Thyroid gland (tissue), 4 donors: ENCODE measurements at places on chromosomes 6 and 20. TPM values are rescaled to one million over a fixed set of nuclear protein-coding genes. Genes with fewer than 3 reads are reported as not detected.

- H3K36me3 ChIP-seq: no peaks in the 10 kb centered on the region
- H3K27me3 ChIP-seq: no peaks in the 10 kb centered on the region
- no peak overlapping the region for H3K27ac ChIP-seq
- H3K4me1 ChIP-seq: no peaks in the 10 kb centered on the region
These were observed 96.8 kb upstream of the NHSL1 start for GRCh38 chr6:138596126-138596525.

- no peak overlapping the region for H3K4me3 ChIP-seq
- no peaks in the 10 kb centered on the region for H3K4me1 ChIP-seq
- H3K27ac ChIP-seq: no peak overlapping the region
- H3K27me3 ChIP-seq: no peaks in the 10 kb centered on the region
- DNase-seq: no peak
These were observed 39.7 kb upstream of the PHIP start for GRCh38 chr6:79117752-79118151.

DNA sequence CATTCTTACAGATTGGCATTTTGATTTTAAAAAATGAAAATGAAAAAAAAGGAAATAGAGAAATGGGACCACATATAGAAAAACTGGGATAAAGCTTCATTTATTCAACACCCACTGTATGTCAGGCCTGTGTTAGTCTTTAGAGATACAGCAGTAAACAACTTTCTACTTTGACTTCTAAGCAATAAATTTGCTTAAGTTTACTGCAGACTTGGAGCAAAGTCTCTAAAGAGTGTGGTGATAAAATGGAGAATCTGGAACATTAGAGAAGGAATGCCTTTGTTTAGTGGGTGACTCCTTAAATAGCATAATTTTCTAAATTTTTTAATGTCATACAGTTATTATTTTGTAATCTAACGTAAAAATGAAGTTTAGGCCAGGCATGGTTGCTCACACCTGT lies 80.7 kb upstream of the CNKSR3 start:
- H3K27me3 ChIP-seq: no peaks in the 10 kb centered on the region
- DNase-seq: no peak
- no peak overlapping the region for H3K27ac ChIP-seq
- no peaks in the 10 kb centered on the region for H3K4me1 ChIP-seq
- no peak overlapping the region for H3K4me3 ChIP-seq

DNA sequence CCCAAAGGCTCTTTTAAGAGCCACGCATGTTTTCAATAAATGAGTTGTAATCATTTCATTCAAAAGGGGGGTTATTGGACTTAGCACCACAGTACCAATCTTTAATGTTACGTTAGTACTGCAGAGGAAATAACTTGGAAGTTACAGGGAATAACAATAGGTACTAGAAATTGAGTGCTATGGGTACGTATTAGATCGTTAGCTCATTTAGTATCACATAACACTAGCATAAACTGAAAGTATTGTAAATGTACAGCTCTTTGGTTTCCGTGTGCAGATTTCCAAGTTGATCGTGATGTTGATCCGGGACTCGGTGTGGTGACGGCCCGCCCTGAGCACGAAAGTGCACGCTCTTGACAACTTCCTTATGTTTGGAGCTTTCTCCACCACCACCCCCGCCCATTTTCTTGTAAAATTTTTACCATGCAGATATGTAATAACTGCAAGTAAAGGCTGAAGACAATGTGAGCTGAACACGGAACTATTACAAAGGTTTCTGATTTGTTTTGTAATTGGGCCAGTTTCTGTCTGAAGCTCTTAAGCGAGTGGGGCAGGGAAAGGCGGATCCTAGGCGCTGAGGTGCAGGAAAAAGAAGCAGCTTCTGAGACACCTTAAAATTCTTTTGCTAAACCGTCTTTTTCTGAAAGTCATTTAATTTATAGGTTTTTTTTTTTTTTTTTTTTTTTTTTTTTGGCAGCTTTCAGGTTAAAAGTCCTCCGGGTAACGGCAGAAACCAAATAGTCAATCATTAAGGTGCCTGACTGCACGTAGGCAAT lies 71.5 kb downstream of the HFE start:
- peak overlapping the region; percentile 89 for H3K27ac ChIP-seq
- H3K4me1 ChIP-seq: peaks cover 8% of the 10 kb centered on the region
- H3K36me3 ChIP-seq: no peaks in the 10 kb centered on the region

GRCh38 chr6:5785249-5785648 lies 221.5 kb downstream of the NRN1 start:
- H3K27ac ChIP-seq: no peak overlapping the region
- no peak overlapping the region for H3K4me3 ChIP-seq
- no peaks in the 10 kb centered on the region for H3K27me3 ChIP-seq

DNA sequence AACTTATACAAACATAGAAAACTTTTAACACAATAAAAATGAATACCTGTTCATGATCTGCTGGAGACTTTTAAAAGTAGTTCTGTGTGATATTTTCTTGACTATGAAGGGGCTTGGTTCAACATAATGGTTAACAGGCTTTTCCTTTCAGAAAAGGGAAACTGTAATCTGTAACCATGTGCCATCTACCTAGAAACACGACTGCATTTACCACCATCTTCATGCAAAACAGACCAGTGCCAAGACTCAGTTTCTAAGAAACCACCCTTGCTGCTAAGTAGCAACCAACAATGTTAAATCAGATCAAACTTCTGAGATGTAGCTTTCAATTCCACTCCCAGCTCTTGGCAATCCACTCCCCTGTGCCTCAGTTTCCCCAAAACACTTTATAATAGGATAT lies 15.7 kb downstream of the STAU1 start:
- no peaks in the 10 kb centered on the region for H3K27me3 ChIP-seq
- H3K4me1 ChIP-seq: peaks cover 50% of the 10 kb centered on the region
- H3K27ac ChIP-seq: peak overlapping the region; percentile 46
- H3K4me3 ChIP-seq: no peak overlapping the region
- DNase-seq: no peak
- no peaks in the 10 kb centered on the region for H3K36me3 ChIP-seq

DNA sequence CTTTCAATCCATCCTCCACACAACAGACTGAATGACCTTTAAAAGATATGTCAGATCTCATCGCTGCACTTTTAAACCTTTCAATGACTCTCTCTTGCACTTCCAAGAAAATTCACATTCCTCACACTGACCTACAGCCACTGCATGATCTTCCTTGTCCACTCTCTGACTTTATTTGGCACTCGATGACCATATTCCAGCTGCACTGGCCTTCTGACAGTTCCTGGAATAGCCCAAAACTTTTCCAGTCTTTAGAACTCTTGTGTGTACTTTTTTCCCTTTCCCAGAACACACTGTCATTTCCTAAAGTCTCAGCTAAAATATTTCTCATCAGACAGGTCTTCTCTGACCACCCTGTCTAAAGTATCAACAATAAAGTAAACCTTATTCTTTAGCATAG lies 174.6 kb downstream of the ADGRG6 start:
- no peak overlapping the region for H3K27ac ChIP-seq
- H3K4me3 ChIP-seq: no peak overlapping the region
- no peaks in the 10 kb centered on the region for H3K36me3 ChIP-seq
- H3K27me3 ChIP-seq: no peaks in the 10 kb centered on the region

- H3K27ac ChIP-seq: no peak overlapping the region
- peak; percentile 13 for DNase-seq
- no peaks in the 10 kb centered on the region for H3K27me3 ChIP-seq
- H3K4me1 ChIP-seq: peaks cover 6% of the 10 kb centered on the region
- H3K4me3 ChIP-seq: no peak overlapping the region
These were observed 242.4 kb downstream of the ALDH8A1 start for GRCh38 chr6:134707342-134708031.

GRCh38 chr6:128275030-128275429 lies 245.4 kb downstream of the PTPRK start:
- no peaks in the 10 kb centered on the region for H3K27me3 ChIP-seq
- DNase-seq: no peak

GRCh38 chr20:33660685-33661058 lies 1.5 kb upstream of the C20orf144 start:
- H3K27ac ChIP-seq: no peak overlapping the region
- H3K27me3 ChIP-seq: no peaks in the 10 kb centered on the region
- no peak overlapping the region for H3K4me3 ChIP-seq
- H3K4me1 ChIP-seq: peaks cover 4% of the 10 kb centered on the region
- H3K36me3 ChIP-seq: peaks cover 12% of the 10 kb centered on the region

- H3K36me3 ChIP-seq: no peaks in the 10 kb centered on the region
- peaks cover 9% of the 10 kb centered on the region for H3K4me1 ChIP-seq
- peak overlapping the region; percentile 50 for H3K27ac ChIP-seq
- H3K27me3 ChIP-seq: no peaks in the 10 kb centered on the region
- peak; percentile 53 for DNase-seq
These were observed 5.6 kb upstream of the ADGRF1 start for GRCh38 chr6:47047479-47048407.

GRCh38 chr20:19901226-19901625 lies 115.9 kb upstream of the NAA20 start:
- no peaks in the 10 kb centered on the region for H3K36me3 ChIP-seq
- no peaks in the 10 kb centered on the region for H3K27me3 ChIP-seq
- H3K4me1 ChIP-seq: no peaks in the 10 kb centered on the region
- DNase-seq: no peak

DNA sequence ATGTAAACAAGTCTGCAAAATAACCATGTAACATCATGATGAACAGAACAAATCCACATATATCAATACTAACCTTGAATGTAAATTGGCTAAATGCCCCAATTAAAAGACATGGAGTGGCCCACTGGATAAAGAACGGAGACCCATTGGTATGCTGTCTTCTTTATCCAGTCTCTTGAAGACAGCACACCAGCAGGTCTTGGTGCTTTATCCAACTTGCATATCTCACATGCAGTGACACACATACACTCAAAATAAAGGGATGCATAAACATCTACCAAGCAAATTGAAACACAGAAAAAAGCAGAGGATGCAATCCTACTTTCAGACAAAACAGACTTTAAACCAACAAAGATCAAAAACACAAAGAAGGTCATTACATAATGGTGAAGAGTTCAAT lies 30.3 kb upstream of the EPB41L2 start:
- no peaks in the 10 kb centered on the region for H3K27me3 ChIP-seq
- H3K4me1 ChIP-seq: no peaks in the 10 kb centered on the region

GRCh38 chr6:75752365-75752764 lies 3.3 kb downstream of the MYO6 start:
- DNase-seq: no peak
- no peaks in the 10 kb centered on the region for H3K27me3 ChIP-seq
- H3K4me1 ChIP-seq: peaks cover 23% of the 10 kb centered on the region
- no peaks in the 10 kb centered on the region for H3K36me3 ChIP-seq

- no peak overlapping the region for H3K4me3 ChIP-seq
- H3K36me3 ChIP-seq: peaks cover 33% of the 10 kb centered on the region
- no peaks in the 10 kb centered on the region for H3K4me1 ChIP-seq
- no peak for DNase-seq
- no peaks in the 10 kb centered on the region for H3K27me3 ChIP-seq
These were observed 8.6 kb downstream of the CMTR1 start for GRCh38 chr6:37441651-37442050.

DNA sequence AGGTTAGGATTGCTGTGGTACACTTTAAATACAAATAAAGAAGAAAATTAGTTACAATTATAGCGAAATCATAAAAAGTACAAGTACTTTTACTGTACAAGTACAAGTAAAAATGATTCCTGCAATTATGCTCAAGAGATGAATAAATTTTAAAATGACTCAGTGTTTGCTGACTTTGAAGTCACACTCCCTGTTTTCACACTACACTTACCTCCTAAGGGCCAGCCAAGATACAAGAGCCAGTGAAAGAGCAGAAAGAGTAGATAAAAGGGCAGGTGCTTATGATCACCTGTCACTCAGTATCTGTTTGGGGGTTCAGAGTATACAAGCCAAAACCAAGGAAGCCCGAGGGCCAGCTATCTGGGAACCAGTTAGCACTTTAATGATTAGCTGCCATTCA lies 41.0 kb upstream of the COL21A1 start:
- no peaks in the 10 kb centered on the region for H3K4me1 ChIP-seq
- no peak for DNase-seq
- no peaks in the 10 kb centered on the region for H3K36me3 ChIP-seq
- no peak overlapping the region for H3K27ac ChIP-seq

- no peaks in the 10 kb centered on the region for H3K27me3 ChIP-seq
- peaks cover 5% of the 10 kb centered on the region for H3K4me1 ChIP-seq
- H3K4me3 ChIP-seq: no peak overlapping the region
- H3K27ac ChIP-seq: no peak overlapping the region
These were observed 83.3 kb upstream of the PDE10A start for GRCh38 chr6:165746331-165746730.

DNA sequence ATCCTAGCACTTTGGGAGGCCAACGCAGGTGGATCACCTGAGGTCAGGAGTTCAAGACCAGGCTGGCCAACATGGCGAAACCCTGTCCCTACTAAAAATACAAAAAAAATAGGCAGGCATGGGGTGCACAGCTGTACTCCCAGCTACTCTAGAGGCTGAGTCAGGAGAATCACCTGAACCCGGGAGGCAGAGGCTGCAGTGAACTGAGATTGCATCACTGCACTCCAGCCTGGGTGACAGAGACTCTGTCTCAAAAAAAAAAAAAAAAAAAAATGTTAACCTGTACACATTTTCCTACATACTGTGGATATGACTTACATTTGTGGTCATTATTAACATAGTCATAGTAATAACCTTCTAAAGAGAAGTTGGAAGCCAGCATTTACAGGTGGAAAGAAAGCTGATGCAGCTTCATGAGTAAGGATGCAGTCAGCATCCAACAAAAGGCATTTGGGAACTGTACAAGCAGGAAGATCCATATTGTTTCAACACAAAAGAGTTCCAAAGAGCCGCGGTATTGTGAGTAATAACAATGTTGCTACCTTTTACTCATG lies 186.2 kb downstream of the GPX5 start:
- H3K4me3 ChIP-seq: no peak overlapping the region
- no peaks in the 10 kb centered on the region for H3K4me1 ChIP-seq
- DNase-seq: no peak
- H3K27me3 ChIP-seq: no peaks in the 10 kb centered on the region
- H3K27ac ChIP-seq: no peak overlapping the region
- no peaks in the 10 kb centered on the region for H3K36me3 ChIP-seq

GRCh38 chr20:9279918-9280401 lies 211.1 kb downstream of the PLCB4 start:
- H3K36me3 ChIP-seq: no peaks in the 10 kb centered on the region
- H3K4me3 ChIP-seq: no peak overlapping the region
- DNase-seq: no peak
- H3K27me3 ChIP-seq: no peaks in the 10 kb centered on the region
- no peaks in the 10 kb centered on the region for H3K4me1 ChIP-seq
- H3K27ac ChIP-seq: no peak overlapping the region

DNA sequence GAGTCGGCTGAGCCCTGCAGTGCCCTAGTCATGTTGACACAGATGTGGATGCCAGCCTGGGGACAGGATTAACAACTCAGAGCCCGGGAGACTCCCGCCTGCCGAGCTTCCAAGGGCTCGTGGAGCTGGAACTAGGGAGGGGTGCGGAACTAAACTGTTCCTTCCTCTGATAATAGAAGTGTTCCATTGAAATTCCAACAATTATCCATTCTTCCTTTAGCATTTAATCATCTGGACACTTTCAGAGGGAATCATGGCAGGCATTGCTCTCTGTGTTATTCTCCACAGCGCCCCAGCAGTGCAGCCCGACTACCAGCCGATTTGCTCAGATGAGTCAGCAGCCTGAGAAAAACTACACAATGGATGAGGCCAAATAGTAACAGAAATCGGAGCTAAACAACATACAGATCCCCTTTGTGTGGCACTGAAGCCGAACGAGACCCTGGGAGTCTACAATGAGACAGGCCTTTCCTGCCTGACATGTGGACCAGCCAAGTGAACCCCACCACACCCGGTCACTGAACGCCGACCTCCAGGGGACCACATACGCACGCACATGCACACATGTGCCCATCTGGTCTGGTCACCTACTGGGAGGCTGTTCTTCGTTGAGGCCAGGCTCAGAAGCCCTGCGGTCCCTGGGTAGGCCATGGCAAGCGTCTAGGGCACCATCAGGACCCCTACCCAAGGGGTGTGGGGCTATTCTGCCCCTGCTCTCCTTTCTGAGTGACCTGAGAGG lies 238.4 kb upstream of the AFDN start:
- H3K36me3 ChIP-seq: no peaks in the 10 kb centered on the region
- H3K4me3 ChIP-seq: no peak overlapping the region
- H3K27ac ChIP-seq: no peak overlapping the region

Gene WFDC12
- total RNA-seq: not detected

Gene DYNLT2
- total RNA-seq: 2.1 TPM

Gene CEP85L
- 10.5 TPM for total RNA-seq

Gene OR2B6
- not detected for total RNA-seq

Gene PABPC1L
- 35.9 TPM for total RNA-seq
